ENCODE measurements at places on chromosomes 1 and 21.

DNA sequence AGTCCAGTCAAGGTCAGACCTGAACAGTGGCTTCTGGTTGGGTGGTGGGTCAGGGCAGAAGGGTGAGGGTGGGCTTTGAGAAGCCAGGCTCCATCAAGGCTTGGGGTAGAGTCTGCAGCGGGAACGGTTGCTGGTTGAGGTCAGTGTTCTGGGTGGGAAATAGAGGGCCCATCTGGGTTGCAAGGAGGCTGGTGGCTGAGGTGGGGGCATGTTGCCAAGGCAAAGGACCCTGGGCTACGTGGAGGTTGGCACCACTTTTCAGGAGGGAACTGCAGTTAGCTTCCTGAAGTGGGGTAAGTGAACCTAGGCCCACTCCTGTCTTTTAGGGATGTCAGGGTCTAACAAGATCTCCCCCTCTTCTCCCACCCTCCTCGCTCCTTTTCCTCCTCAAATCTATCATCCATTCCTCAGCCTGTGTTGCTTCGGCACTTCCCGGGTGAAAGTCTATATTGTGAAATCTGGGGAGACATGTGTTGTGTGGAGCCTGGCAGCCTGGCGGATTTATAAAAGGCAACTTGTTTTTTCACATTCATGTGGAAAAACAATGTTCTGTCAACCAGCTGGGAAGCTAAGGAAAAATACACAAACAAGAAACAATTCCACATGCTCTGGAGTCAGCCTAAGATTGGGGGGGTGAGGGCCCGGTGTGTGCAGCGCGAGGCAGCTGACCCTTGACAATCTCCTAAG is 1.5 kb downstream of the IL22RA1 start:
- DNase-seq, result no peak

- DNase-seq, result peak; percentile 8
These were observed at the start of gene TFAP2E for GRCh38 chr1:35573198-35574124. Gene TFAP2E (plus strand): TSS chr1:35573314. CDS start chr1:35573578, 264 bp downstream.

DNA sequence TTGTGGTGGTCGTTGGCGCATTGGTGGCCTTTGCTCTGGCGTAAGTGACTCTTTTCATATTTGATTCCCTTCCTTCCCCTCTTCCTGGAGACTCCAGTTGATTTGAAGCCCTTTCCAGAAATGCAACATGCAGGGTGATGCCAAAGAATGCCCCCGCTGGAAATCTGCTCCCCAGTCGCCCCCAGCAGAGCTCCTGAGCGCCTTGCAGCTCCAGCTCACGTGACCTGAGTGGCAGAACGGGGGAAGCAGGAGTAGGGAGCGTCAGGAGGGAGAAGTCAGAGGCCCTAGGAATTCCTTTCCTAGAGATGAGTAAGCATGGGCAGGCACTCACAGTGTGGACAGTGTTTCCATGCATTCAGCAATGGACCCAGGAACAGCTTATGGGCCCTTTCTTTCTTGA is 255.9 kb downstream of the CACNA1E start:
- no peak for DNase-seq

DNA sequence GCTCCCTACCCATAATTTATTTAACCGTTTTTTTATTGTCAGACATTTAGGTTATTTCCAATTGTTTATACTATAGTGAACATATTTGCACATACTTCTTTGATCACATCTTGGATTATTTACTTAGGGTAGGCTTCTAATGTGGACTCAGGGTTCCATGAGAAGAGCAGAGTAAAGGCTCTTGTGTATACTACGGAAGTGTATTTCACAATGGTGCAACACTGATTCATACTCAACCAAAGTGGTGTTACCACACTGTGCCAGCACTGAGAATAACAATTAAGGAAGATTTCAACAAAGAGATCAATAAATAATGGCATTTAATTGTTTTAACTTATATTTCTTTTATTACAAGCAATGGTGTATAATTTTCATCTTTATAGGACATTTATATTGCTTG is 251.2 kb downstream of the ZNF326 start:
- no peak for DNase-seq

DNA sequence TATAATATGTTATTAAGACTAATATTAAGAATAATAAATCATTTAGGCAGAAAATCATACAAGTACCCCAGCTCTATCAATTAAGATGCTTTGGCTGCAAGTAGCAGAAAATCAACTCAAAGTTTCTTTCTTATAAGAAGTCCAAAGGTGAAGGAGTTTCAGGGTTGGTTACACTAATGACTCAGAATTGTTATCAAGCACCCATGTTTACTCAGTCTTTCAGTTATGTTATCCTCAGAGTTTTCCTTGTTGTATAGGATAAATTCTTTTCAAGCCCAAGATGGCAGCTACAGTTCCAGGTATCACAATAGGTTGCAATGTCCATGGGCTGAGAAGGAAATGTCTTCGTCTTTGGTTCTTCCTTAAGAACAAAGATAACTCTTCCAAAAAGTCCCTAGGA is 163.6 kb downstream of the TNFSF18 start:
- no peak for DNase-seq

- DNase-seq, result no peak
These were observed 272.9 kb downstream of the RWDD3 start for GRCh38 chr1:95506736-95507414.

- no peak for DNase-seq
These were observed 1.2 kb downstream of the PTP4A2 start for GRCh38 chr1:31936981-31937299.

GRCh38 chr1:21775985-21776562 is 6.9 kb downstream of the USP48 start:
- DNase-seq, result no peak

DNA sequence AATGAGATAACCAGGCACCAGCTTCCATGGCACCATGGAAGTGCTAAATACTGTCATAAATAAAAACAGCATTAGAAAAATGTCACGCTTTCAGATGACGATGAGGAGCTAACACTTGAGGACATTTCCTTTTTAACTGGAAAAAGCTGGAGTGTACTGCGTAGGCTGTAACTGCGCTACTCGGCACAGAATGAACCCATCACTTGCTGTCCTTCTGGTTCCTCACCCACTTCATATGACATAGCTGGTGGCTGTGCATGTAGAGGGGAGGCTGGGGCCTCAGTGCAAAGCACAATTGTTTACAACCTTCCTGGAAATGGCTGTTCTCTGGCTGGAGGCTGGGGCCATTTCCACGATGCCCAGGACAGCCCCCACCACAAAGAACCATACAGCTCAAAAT is 55.7 kb downstream of the NTPCR start:
- DNase-seq, result no peak

DNA sequence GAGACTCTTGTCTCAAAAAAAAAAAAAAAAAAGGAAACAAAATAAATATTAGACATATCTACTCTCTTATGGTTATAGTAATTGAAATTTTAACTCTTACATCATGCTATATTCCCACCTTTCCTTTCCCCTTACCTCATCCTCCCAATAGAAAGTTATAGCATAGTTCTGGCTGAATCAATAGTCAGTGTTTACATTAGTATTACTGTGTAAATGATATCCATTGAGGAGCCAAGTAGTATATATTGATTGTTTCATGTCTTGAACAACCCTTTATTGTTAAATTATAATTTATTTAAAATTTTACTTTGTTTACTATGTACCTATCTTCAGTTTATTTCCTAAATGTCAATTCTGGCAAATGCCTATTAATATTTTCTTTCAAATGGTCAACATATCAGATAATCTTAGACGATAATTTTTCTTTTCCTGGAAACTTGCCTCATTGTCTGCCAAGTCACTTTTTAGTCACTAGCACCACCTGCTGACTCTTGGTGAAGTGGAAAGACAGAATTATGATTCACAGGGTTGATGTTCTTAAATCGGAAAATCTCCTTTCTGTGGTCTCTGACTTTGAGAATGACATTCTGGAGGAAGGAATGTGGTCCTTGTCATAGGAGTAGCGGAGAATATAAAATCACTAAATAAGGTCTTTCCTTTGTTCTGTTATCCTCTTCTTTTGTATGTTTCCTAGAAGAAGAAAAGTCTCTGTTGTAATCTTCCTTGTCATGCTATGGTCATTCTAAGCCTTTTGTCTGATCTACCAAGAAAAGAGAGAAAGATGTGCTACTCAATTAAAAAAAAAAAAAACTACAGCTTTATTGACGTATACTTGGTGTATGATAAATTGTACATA is 8.6 kb downstream of the HJV start:
- peak; percentile 70 for DNase-seq

GRCh38 chr1:42921769-42922168 is 36.9 kb downstream of the SLC2A1 start:
- DNase-seq, result no peak

- DNase-seq, result no peak
These were observed 986.6 kb upstream of the ADAMTS5 start for GRCh38 chr21:27953340-27954045.

GRCh38 chr1:225435957-225436392 is 8.1 kb upstream of the LBR start:
- no peak for DNase-seq

DNA sequence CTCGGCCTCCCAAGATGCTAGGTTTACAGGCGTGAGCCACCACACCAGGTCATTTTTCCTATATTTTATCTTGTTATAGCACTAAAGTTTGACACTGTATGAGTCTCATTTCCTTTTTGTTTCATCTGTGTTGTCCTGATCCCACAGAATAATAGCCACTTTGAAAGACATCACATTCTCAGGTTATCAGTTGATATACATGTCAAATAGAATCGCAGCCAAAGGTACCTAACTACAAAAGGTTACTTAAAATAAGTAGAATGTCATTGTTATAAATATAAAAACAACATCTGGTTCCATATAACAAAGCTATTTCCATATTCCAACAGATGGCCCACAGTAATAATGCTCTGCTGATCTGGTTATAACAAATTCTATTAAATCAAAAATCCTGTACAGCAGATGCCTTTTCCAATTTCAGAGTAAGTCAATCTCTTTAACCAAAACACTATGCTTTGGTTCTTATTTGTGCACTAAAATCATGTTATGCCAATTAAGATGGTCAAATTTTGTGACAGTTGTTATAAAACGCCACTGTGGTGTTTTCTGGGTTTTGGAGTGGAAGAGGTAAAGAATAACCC is 6.0 kb downstream of the FOXJ3 start:
- peak; percentile 53 for DNase-seq

DNA sequence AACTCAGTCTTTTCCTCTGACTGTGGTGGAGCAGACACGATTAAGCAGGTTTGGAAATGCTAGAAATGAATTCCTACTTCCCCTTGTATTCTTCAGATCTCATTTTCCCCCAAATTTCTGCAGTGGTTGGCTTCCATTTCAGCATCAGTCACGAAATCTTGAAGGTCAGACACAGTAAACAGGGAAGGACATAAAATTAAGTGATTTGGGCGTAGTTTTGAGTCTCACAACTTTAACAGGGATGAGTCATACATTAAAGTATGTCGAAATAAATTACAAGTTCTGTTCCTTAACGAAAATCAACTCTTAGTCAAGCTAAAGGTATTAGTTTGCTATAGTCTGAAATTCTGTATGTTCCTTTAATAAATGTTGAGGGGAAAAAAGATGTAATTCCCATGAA is 61.1 kb downstream of the HNRNPR start:
- no peak for DNase-seq

- DNase-seq, result no peak
These were observed 16.3 kb upstream of the ACKR1 start for GRCh38 chr1:159188375-159188788.

DNA sequence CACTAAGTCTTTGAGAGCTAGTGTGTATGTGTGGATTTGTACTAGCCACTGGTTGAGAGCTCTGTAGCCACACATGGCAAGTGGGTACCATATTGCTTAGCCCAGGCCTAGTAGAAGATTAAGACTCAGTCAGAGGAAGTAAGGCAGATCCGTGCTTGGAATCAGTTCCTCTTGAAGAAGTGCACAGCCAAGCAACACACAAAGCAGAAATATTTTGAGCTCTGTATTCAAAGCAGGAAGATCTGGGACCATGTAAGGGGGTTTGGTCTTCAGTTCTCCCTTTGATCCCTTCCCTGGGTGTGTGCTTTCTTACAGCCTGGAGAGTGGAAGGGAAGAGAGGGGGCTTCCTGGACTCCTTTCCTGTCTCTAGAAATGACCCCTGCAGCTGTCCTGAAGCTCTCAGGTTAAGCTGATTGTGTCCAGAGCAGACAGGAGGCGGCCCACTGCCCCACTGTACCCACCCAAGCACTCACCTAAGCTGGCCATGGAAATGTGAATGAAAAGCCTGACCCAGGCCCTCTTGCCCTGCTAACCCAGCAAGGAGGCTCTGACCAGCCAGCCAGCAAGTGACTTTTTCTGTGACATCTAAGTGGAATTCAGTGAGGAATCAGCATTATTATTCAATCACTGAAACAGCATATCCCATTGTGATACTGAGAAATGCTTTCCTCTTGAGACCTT is 3.6 kb downstream of the ETS2 start:
- no peak for DNase-seq

GRCh38 chr1:41976671-41977070 is 57.9 kb upstream of the HIVEP3 start:
- DNase-seq, result no peak

- DNase-seq, result no peak
These were observed 2.4 kb downstream of the ACKR1 start for GRCh38 chr1:159207080-159207479.

DNA sequence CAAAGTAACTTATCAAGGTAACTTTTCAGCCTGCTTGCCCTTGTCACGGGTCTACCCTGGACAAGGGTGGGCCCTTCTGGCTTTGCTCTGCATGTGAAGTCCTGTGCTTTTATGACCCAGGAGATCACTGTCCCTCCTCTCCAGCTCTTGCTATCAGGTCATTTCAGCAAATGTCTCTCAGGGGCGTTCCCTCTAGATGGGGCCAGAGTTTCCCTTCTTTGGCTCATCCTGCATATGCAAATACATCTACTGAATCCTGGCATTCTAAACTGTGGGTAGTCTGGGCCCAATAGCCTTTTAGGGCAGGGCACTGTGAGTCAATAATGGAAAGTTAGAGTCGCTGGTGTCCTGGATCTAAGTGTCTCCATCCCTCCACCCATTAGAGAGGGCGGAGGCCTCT is 366.9 kb upstream of the USP24 start:
- no peak for DNase-seq

GRCh38 chr21:42847051-42847707 is 32.2 kb downstream of the WDR4 start:
- no peak for DNase-seq

- no peak for DNase-seq
These were observed 208.8 kb downstream of the KIF26B start for GRCh38 chr1:245363461-245364200.

DNA sequence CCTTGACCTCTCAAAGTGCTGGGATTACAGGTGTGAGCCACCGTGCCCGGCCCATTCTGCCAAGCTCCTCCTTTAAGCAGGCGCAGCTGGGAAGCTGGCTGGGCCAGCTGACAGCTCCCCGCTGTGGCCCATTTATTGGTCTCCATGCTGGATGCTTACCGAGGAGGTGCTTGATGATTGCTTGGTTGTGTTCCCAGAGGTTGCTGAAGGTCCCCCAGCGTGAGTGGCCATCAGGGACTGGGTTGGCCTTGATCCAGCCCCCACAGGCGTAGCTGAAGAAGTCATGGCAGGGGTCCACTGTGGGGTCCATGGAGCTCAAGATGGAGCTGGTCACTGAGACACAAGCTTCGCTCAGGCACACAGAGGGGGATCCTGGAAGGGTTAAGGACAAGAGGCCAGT is 17.7 kb downstream of the ECE1 start:
- no peak for DNase-seq

- DNase-seq, result peak; percentile 61
These were observed 18.8 kb downstream of the TMPRSS15 start for GRCh38 chr21:18384771-18385170.

GRCh38 chr1:202193614-202194327 is at the start of gene LGR6:
Gene LGR6 (plus strand): TSS chr1:202193799. CDS start chr1:202193990, 191 bp downstream.
- no peak for DNase-seq

All from NCI-H1694 treated with DMSO at 0.1 percent for 48 hours (cell line).